ENCODE measurements at places on chromosomes 1 and 21. TPM values are rescaled to one million over a fixed set of nuclear protein-coding genes. Genes with fewer than 3 reads are reported as not detected.

DNA sequence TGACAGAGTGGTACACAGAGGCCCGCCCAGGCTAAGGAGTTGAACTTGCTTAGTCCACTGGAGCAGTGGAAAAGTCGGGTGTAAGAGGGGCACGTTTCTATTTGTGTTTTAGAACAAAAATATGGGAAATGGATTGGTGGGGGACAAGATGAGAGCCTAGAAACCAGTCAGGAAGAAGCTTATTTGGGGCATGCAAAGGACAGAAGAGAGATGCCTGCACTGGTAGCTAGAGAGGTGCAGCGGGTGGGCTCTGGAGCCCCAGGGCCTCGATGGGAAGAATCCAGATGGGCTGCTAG, 1.2 kb upstream of the LIN9 start:
- DNase-seq: no peak

DNA sequence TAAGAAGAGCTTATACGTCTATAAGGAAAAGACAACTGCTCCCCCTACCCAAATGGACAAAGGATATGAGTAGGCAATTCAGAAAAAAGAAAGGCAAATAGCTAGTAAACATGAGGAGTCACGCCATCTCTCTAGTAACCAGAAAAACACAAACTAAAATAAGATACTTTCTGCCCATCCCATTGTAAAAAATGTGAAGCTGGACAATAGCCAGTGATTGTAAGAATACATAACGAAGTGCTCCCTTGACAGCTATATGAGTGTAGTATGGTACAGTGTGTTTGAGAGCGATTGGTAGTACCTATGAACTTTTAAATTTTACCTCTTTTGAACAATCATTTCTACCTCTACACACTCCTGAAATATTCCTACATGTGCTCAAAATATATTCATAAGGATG, 7.5 kb upstream of the GJA8 start:
- no peak for DNase-seq

GRCh38 chr1:212127221-212127620, 91.7 kb downstream of the DTL start:
- DNase-seq: peak; percentile 64

- DNase-seq: no peak
Observed at GRCh38 chr1:113998361-113998760, 19.1 kb downstream of the OLFML3 start.

DNA sequence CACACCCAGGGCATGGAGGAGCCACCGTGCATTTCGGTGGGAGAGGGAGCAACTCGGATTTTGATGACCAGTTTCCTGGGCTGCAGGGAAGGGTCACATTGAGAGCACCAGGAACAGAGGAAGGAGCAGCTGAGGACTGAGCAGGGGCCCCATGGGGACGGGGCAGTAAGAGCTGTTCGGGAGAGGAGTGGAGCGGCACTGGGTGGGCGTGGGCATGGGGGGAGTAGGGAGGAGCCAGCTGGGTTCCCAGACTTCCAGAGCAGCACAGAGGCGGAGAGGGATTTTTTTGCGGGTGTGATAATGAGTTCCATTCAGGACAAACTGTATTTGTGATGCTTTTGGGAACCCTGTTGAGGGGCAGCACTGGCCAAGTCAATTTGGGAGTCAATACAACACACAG, 17.4 kb upstream of the GPR153 start:
- DNase-seq: no peak

- DNase-seq: no peak
Observed at GRCh38 chr1:6008696-6009095, 16.5 kb upstream of the NPHP4 start.

GRCh38 chr1:6491480-6491962, at the start of gene PLEKHG5:
Gene PLEKHG5 (minus strand): TSS chr1:6491667. CDS start chr1:6477571, 14,096 bp downstream.
- DNase-seq: peak; percentile 82

DNA sequence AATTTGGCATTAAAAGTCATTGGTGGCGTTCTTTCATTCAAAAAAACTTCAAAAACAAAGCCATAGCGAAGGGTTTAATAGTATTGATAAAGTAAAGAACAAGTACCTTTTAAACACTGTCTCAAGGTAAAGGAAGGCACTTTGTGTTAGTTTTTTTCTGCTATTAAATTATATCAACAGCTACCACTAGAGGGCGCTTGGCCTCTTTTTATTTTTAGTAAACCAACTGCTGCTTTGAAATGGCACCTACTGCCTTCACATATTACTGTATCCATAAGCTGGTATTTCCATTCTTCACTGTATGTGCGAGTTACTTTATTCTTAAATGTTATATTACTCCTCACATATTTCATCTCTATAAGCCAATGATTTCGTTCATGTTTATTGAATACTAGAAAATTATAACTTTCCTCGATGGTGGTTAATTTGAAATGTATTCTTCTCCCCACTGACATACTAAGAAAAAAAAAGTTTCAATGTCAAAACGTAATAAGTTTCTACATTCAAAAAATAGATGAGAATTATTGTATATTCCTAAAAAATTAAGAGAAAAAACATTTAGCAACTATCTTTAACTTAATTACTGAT, 125.7 kb upstream of the CXADR start:
- peak; percentile 56 for DNase-seq

DNA sequence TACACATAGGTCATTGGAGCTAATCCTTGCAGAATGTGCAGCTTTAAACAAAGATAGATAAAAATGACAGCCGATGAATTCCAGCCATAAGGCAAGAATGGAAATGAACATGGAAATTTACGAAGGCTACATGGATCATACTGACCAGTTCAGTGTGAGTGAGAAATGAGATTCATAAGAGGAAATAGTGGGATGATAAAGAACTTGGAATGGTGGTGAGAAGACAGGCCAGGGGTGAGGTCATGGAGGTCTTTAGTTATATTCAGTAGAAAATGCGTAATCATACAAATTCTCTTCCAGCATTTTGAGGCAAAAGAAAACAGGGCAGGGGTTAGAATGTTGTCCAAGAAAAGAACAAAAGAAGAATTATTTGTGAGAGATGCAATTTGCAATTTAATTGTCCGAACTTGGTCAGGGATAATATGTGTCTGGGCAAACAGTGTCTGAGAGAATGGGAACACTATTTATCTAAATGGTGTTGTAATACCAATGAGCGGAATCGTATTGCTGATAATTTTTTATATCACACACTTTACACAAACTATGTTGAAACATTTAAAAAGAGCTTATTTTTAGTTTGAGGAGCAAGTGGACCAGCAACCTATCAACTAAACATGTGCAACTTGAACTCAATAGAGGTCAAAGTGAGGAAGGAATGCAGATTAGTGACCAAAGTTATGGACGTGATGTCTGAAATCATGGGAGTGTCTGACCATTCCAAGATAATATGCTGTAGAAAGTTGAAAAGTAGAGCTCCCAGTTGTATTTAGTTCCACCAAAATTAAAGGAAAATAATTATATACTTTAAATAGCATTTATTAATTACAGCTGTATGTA, 739.0 kb upstream of the NCAM2 start:
- DNase-seq: no peak

- DNase-seq: peak; percentile 37
Observed at GRCh38 chr1:203120325-203121153, 7.0 kb upstream of the ADORA1 start.

GRCh38 chr1:67256291-67257172, 51.1 kb upstream of the IL12RB2 start:
- no peak for DNase-seq

DNA sequence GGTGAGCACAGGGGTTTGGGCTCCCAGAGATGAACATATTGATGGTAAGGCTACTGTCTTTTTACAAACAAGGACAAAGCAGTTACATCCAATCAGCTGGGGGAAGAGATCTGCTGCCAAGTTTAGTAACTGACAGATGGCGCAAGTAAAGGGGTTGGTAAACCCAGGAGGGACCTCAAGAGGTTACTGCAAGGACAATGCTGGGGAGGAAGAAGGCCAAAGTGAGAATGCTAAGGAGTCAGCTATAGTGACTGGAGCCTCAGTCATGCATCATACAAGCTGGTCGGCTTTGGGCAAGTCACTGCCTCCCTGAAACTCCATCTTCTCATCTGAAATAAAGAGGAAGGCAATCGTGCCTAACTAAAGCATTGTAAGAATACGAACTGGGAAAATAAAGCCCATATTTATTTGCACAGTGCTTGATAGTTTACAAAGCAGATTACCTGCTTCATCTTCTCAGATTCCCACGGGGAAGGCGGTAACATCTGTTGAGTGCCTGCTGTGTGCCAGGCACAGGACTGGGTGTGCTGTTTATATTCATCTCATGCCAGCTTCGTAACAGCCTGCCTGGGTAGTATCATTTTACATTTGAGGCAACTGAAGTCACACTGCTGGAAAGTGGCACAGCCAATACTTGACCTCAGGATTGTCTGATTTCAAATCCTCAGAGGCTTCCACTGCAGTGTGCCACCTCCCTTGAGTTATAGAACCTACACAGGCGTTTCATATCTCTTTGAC, 114.8 kb downstream of the BEND5 start:
- DNase-seq: no peak

GRCh38 chr1:116273042-116273783, 99.8 kb upstream of the ATP1A1 start:
- DNase-seq: no peak

GRCh38 chr1:94899756-94900155, 27.2 kb downstream of the CNN3 start:
- DNase-seq: no peak

DNA sequence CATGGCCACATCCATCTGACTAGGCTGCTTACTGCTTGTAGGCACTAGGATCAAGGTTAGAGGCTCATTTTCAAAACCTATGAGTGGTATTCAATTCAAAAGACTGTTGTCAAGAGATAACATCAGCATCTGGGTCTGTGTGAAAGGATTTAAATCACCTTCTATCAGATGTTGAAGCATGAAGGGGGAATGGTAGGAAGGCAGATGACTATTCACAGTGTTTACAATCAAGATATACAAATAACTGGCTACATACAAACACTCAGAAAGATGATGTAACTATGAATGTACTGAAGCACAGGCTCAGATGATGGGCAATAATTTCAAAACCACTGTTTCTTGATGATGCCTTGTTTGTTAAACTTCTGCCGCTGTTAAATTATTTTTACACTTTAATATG, 249.2 kb downstream of the SLC45A1 start:
- no peak for DNase-seq

DNA sequence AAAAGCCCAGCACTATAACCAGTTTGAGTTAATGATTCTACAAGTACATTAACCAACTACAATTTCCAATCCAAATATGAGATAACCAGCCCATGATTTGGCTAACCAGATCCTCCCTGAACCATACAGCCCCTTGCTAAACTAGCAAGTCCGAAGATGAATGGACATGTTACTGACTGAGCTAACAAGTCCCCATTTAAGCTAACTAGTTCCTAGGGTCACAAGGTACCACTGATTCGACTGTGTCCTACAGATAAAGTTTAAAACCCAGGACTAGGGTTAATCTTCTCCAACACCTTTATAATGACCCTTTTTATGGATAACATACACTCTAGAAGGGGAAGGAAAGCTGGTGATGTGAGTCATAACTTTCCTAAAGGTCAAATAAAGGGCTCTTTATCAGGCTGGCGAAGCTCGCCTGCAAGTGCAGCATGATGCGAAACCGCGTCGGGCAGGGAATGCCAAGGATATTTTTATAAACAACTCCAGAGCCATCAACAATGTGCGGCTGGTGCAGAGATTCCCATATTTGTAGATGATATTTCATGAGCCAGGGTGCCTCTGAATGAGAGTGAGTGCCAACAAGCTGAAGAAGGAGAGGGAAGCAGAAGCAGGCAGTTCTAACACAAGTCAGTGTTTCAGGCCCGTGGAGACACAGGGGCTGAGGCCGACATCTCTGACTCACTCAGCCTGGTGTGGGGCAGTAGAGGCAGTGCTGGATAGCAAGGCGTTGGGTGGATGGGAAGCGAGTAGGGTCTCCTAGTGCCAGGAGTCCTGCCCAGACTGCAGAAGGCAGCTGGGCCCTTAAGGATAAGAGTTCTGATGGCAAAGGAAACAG, 75.6 kb upstream of the ROR1 start:
- DNase-seq: no peak

GRCh38 chr1:247669225-247669624, 10.3 kb downstream of the OR13G1 start:
- no peak for DNase-seq

- DNase-seq: peak; percentile 89
Observed at GRCh38 chr21:41071258-41072171, 96.4 kb upstream of the BACE2 start.

DNA sequence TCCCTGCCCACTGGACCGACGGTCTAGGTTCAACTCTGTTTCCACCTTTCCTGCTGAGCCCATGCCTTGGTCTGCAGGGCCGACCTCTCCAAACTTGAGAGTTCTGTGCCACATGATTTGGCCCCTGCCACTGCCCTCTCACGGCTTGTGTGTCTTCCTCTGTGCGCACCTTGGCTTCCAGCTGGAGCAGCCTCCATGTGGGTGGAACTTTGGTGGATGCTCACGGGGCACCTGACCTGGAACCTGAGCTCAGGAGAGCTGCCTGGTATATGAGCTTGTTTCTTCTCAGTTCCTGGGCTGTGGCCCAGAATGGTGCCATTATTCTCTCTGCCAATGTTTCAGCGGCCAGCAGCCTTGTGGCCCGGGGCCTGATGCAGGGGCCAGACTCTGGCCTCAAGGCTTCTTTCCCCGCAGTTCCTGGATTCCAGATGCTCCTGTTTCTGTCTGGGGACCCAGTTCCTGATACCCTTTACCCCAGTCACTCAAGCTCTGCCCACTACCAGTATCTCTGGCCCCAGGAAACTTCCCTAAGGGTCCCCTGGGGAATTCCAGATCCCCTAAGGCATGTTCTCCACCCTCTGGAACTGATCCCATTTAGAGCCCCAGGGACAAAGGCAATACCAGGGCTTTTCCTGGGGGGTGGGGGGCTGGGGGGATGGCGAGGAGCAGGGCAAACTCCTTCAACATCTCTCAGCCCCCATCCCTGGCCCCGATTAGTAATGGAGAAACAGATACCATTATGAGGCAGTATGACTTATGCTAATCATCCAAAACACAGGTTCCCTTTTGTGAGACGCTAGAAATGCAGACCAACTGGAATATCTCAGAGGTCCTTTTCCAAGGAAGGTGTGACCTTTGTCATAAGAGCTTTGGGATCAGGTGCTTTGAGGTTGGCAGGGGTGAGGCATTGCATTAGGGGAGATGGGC, 11.1 kb downstream of the QSOX1 start:
- DNase-seq: no peak

DNA sequence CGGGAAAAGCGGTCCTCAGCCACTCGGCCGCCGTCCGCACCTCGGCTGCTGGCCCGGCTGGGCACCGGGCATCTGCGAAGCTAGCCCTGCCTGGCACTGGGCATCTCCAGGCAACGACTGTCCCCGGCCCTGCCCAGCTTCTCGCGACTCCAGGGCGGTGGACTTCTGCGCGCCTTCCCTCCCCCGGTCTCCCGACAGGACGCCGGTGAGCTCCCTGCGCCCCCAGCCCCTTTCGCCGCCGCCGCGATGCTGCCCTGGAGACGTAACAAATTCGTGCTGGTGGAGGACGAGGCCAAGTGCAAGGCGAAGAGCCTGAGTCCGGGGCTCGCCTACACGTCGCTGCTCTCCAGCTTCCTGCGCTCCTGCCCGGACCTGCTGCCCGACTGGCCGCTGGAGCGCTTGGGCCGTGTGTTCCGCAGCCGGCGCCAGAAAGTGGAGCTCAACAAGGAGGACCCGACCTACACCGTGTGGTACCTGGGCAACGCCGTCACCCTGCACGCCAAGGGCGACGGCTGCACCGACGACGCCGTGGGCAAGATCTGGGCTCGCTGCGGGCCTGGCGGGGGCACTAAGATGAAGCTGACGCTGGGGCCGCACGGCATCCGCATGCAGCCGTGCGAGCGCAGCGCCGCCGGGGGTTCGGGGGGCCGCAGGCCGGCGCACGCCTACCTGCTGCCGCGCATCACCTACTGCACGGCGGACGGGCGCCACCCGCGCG, 514 bp downstream of the FAM43B start:
- DNase-seq: peak; percentile 83

The C4BPA gene
- total RNA-seq: not detected

The HRNR gene
- not detected for total RNA-seq

The NPPB gene
- 146 TPM for total RNA-seq

The C1orf21 gene
- total RNA-seq: 8.8 TPM

All from endodermal cell (in vitro differentiated cells).